Fibroblast of gingiva (primary cell): ENCODE measurements at places on chromosomes 6 and 20.

DNA sequence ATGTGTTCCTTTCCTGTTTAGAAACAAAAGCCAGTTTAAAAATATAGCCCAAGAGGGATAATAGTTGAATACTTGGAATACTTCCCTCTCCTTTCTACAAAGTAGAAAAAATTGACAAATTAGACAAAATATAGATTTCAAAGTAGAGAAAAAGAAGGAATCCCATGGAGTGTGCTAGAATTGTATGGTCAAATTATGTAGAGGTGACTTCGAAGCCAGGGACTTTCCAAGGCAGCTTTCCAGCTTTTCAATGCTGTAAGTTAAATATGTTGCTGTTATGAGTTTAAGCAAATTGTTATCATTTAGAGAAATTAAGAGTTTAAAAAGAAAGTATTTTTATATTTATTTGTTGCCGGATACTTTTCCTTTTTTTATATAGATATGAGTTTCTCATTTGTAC, 415.5 kb upstream of the OPRM1 start:
- no peak for DNase-seq

GRCh38 chr6:100664274-100665040, 199.7 kb upstream of the SIM1 start:
- DNase-seq = peak; percentile 9

DNA sequence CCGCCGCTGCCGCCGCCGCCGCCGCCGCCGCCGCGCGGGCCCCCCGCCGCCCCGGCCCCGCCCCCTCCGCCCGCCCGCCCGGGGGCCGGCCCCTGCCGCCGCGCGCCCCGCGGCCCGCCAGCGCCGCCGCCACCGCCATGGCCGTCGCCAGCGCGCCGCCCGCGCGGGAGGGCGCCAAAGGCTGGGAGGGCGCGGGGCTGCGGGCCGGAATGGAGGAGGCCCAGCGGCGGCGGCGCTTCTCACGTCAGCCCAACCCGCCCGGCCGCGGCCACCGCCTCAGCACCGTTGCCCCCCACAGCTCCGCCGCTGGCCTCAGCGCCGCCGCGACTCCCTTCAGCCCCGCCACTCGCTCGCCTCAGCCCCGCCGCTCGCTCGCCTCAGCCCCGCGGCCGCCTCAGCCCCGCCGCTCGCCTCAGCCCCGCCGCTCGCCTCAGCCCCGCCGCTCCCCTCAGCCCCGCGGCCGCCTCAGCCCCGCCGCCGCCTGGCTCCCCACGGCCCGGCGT, 258 bp downstream of the PHF10 start:
- DNase-seq = peak; percentile 22

DNA sequence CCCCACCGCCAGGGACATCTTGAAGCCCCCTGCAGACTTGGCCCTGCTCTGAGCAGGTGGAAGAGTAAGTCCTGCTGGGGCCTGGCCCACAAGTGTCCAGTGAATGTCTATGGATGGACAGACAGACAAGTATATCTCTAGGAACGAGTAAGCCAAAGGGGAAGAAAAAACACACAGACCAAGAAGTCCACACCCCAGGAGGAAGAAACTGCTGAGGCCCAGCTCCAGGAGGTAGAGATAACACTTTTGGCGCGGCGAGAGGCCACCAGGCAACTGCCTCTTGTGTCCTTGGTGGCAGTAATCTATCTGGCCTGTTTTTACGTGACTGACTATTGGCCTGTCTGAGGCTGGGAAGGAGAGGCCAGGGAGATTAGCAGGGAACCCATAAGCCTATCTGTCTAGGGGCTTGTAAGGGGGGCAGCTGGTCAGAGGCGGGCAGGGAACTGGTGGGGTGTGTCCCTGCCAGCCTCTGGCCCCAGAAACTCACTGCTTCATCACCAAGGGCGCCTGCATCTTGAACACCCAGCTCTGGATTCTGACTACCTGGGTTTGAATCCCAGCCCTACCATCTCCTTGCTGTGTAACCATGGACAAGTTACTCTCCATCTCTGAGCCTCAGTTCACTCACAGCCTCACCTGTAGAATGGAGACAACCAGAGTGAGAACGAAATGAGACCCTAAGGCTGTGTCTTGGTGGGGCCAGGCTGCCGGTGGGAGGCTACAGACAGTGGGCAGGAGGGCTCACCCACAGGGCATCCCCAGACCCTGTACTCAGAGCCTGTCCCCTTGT, 31.3 kb downstream of the C20orf203 start:
- DNase-seq = no peak

- DNase-seq = no peak
Observed at GRCh38 chr20:38604873-38605303, 3.3 kb downstream of the ARHGAP40 start.

- peak; percentile 22 for DNase-seq
Observed at GRCh38 chr20:63833776-63834490, 2.9 kb upstream of the ZBTB46 start.

DNA sequence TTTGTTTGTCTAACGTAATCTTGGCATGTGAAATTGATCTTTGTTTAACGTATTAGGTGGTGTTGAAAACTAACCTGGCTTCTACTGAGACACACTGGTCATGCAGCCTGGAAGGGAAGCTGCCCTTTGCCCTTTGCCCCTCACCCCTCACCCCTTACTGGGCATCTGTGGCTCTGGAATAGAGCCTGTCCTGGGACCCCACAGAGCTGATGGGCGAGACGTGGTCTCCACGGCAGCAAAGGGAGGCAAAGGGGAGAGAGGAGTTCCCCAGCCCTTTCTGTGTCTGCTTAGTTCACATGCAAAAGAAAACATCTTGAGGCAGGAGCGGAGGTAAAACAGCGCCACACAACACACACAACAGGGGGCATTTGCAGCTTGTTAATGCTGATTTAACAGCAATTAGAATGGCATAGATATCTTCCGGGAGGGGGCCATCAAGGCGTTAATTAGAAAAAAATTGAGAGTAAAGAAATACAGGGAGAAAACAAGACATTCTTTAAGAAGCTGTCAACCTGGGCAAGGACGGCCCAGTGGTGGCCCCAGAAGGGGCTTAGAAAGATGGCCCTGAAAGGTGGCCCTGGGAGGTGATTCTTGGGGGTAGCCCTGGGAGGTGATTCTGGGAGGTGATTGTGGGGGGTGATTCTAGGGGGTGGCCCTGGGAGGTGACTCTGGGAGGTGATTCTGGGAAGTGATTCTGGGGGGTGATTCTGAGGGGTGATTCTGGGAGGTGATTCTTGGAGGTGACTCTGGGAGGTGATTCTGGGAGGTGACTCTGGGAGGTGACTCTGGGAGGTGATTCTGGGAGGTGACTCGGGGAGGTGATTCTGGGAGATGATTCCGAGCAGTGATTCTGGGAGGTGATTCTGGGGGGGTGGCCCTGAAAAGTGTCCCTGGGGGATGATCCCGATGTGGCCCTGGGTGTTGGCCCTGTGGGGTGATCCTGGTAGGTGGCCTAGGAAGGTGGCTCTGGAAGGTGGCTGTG, 44.5 kb upstream of the DACT2 start:
- no peak for DNase-seq

- peak; percentile 94 for DNase-seq
Observed at GRCh38 chr20:10857352-10858070, 183.7 kb upstream of the JAG1 start.

GRCh38 chr6:127608554-127609270, 31.7 kb downstream of the C6orf58 start:
- no peak for DNase-seq

DNA sequence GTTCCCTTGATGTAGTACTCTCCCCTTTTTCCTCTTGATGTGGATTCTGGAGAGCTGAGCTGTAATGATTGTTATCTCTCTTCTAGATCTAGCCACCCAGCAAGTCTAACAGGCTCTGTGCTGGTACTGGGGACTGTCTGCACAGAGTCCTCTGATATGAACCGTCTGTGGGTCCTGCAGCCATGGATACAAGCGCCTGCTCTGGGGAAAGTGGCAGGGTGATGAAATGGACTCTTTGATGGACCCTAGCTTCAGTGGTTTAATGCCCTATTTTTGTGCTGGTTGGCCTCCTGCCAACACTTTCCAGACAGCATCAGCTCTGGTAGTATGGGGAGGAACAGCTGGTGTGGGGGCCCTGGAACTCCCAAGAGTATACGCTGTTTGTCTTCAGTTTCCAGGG, 216.3 kb downstream of the ADGRG6 start:
- no peak for DNase-seq

DNA sequence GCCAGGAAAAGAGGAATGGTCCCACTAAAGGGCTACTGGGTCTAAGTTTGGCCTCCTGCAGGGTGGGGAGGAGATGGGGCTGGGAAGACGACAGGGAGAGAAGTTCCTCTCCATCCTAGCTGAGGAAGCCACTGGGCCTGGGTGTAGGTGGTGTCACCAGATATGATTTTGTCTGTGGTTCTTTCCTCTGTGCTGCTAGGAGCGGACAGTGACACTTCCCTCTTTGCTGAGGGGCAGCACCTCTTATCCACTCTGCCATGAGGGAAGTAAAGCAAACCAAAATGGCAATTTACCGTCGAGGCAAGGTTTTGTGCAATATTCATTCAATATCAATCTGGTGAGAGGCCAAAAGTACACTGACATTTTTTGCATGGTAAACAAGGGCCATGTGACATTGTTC, 33.0 kb upstream of the NR2E1 start:
- no peak for DNase-seq

DNA sequence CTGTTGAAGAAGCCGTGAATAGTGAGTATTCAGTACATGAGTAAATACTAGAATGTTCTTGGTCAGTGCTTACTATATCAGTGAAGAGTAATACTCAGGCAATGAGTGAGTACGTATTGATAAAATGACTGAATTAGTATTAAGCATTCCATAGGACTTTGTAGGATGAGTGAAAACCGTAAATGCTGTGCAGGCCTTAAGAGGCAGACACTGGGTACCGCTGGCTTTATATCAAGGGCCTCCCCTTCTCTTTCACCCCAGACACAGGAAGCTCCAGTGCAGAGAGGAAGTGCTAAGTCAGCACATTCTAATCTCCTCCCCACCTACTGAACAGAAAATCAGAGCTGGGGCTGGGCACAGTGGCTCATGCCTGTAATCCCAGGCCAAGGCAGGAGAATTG, 24.2 kb downstream of the POFUT1 start:
- DNase-seq = no peak

DNA sequence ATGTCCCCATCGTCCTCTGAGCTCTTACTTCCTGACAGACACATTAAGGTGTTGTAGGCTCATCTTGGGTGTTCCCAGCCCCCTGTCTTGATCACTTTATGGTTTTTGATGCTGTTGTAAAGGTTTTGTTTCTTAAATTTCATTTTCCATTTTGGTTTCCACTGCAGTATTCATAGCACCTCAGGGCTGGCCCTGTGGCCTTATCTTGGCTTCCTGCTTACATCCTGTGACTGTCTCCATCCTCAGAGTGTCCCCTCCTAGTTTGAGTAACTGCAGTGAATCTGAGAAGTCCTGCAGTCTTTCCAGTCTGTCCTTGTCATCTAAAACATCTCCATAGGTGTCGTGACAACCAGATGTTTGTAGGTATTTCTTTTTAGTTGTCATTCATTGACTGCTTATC, 50.9 kb downstream of the JARID2 start:
- no peak for DNase-seq

GRCh38 chr6:90271831-90272230, 24.8 kb downstream of the BACH2 start:
- DNase-seq = no peak
